A549 treated with CpdA at 1 μM for 4 hours (cell line): ENCODE measurements at places on chromosomes 5 and 9. TPM values are rescaled to one million over a fixed set of nuclear protein-coding genes. Genes with fewer than 3 reads are reported as not detected.

GPR21 gene
- total RNA-seq: not detected in 5 replicates

SLC22A4 gene
- total RNA-seq: 3.5 to 4.7 TPM (median 4.2 TPM) in 5 replicates

CBY3 gene
- not detected in 5 replicates for total RNA-seq

NUTM2G gene
- total RNA-seq: not detected in 5 replicates

NMUR2 gene
- total RNA-seq: 0.03 to 0.06 TPM (median 0.06 TPM) in 3 of 5 replicates, not detected in the others

TMEM215 gene
- not detected in 5 replicates for total RNA-seq

KIAA0825 gene
- total RNA-seq: 0.20 to 0.43 TPM (median 0.38 TPM) in 5 replicates

KIF4B gene
- total RNA-seq: 0.01 to 0.02 TPM (median 0.02 TPM) in 3 of 5 replicates, not detected in the others

ANGPTL2 gene
- total RNA-seq: not detected in 5 replicates

NSA2 gene
- 121 to 165 TPM (median 140 TPM) in 5 replicates for total RNA-seq

GAS1 gene
- 0.05 to 0.13 TPM (median 0.10 TPM) in 5 replicates for total RNA-seq

OTP gene
- total RNA-seq: 0.06 to 0.14 TPM (median 0.10 TPM) in 4 of 5 replicates, not detected in the other

RAD17 gene
- total RNA-seq: 15.2 to 19.3 TPM (median 15.7 TPM) in 5 replicates

SLC36A3 gene
- not detected in 5 replicates for total RNA-seq

IFNB1 gene
- total RNA-seq: not detected in 5 replicates

HMMR gene
- 23.3 to 36.2 TPM (median 26.7 TPM) in 5 replicates for total RNA-seq

TSLP gene
- total RNA-seq: not detected in 5 replicates

ENDOG gene
- total RNA-seq: 13.5 to 31.4 TPM (median 28.3 TPM) in 5 replicates

PCDHGA7 gene
- 0.72 to 1.3 TPM (median 0.96 TPM) in 5 replicates for total RNA-seq

TEX48 gene
- not detected in 5 replicates for total RNA-seq

DENND1A gene
- total RNA-seq: 9.6 to 11.8 TPM (median 11.4 TPM) in 5 replicates

FOXD1 gene
- total RNA-seq: 13.1 to 19.3 TPM (median 17.6 TPM) in 5 replicates

IL5 gene
- not detected in 5 replicates for total RNA-seq

ARID3C gene
- 0.15 to 0.33 TPM (median 0.23 TPM) in 4 of 5 replicates, not detected in the other for total RNA-seq

SLC6A3 gene
- total RNA-seq: 0.05 to 0.14 TPM (median 0.08 TPM) in 5 replicates

PCDHGC5 gene
- total RNA-seq: 0.05 TPM in 1 of 5 replicates, not detected in the others

IRX4 gene
- 0.15 to 0.29 TPM (median 0.26 TPM) in 5 replicates for total RNA-seq

CARD9 gene
- total RNA-seq: 0.69 to 2.4 TPM (median 1.2 TPM) in 5 replicates

SPINK6 gene
- 0.26 to 1.4 TPM (median 0.37 TPM) in 5 replicates for total RNA-seq

TNFSF8 gene
- not detected in 5 replicates for total RNA-seq

C9 gene
- 0.02 TPM in 1 of 5 replicates, not detected in the others for total RNA-seq

LCN10 gene
- not detected in 5 replicates for total RNA-seq

ZFP37 gene
- 1.4 to 2.9 TPM (median 1.7 TPM) in 5 replicates for total RNA-seq

HIGD2A gene
- 242 to 274 TPM (median 264 TPM) in 5 replicates for total RNA-seq

JAKMIP2 gene
- total RNA-seq: not detected in 5 replicates

IFT74 gene
- 11.9 to 18.0 TPM (median 13.9 TPM) in 5 replicates for total RNA-seq

PCDHGB4 gene
- total RNA-seq: 0.66 to 1.0 TPM (median 0.73 TPM) in 5 replicates

NR2F1-AS1 gene
- 2.8 to 4.8 TPM (median 3.8 TPM) in 5 replicates for total RNA-seq

LRRC19 gene
- total RNA-seq: not detected in 5 replicates

SOWAHA gene
- 0.08 to 0.17 TPM (median 0.15 TPM) in 4 of 5 replicates, not detected in the other for total RNA-seq

CDKN2B gene
- total RNA-seq: not detected in 5 replicates

ZNF462 gene
- 4.2 to 6.1 TPM (median 4.5 TPM) in 5 replicates for total RNA-seq

SECISBP2 gene
- 18.7 to 21.0 TPM (median 19.1 TPM) in 5 replicates for total RNA-seq

SPATA31D4 gene
- total RNA-seq: not detected in 5 replicates

TDRD7 gene
- total RNA-seq: 11.1 to 13.9 TPM (median 12.1 TPM) in 5 replicates
